ENCODE measurements at places on chromosomes 12 and 14.

DNA sequence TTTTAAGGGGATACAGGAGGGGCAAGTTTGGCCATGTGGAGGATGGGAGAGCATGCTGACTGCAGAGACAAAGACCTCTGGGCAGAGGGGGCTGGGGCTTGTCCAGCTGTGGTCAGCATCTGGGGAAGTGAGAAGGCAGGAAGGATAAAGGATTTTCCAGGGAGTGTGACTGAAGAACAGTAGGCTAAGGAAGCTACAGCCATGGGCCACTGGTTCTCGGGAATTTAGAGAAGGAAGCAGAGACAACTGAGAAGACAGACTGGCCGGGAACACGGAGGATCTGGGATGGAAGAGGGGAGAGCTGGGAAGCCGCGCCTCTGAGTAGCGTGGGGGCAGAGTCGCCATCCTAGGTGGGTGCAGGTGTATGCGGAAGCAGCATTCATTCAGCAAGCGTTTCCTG lies 7.0 kb upstream of the PGAM5 start:
- H3K27me3 ChIP-seq, result no peaks in the 10 kb centered on the region
- H3K4me3 ChIP-seq, result no peak overlapping the region
- no peak for DNase-seq
- no peaks in the 10 kb centered on the region for H3K4me1 ChIP-seq
- peak overlapping the region; percentile 30 for H3K27ac ChIP-seq

DNA sequence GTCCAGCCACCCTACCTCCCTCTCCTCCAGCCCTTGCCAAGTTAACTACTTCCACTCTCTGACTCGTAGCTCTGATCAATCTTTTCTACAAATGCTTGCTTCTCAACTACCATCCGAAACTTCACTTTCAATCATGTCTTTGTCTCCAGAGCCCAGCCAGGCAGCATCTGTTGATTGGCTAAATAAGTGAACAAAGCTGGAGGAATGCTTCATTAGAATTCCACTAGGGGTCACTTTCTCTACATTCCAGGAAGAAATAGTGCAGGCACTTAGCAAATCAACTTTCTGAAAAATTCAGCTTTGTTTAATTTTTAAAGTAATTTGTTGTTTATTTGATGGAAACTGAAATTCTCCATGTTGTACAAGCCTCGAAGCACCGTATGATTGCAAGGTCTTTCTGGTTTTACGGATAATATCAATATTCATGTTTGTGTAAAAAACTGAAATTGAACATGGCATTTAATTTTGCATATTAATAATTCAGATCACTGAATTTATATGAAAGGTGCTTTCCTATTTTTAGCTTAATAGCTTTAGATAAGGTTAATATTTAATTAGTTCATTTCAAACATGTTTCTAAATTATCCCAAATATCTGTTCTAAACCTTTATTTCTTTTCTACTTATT lies 32.4 kb upstream of the HELB start:
- peaks cover 1% of the 10 kb centered on the region for H3K27me3 ChIP-seq
- H3K4me3 ChIP-seq, result no peak overlapping the region
- H3K27ac ChIP-seq, result no peak overlapping the region
- H3K36me3 ChIP-seq, result no peaks in the 10 kb centered on the region
- H3K4me1 ChIP-seq, result peaks cover 3% of the 10 kb centered on the region

- no peaks in the 10 kb centered on the region for H3K27me3 ChIP-seq
- H3K4me1 ChIP-seq, result peaks cover 45% of the 10 kb centered on the region
- peak overlapping the region; percentile 95 for H3K4me3 ChIP-seq
- H3K27ac ChIP-seq, result peak overlapping the region; percentile 99
These were observed 6.8 kb upstream of the RNU7-1 start for GRCh38 chr12:6936636-6937480.

- no peak overlapping the region for H3K27ac ChIP-seq
- H3K4me1 ChIP-seq, result no peaks in the 10 kb centered on the region
- no peaks in the 10 kb centered on the region for H3K36me3 ChIP-seq
- no peak for DNase-seq
- no peaks in the 10 kb centered on the region for H3K27me3 ChIP-seq
These were observed 64.7 kb downstream of the AVPR1A start for GRCh38 chr12:63086149-63086915.

- H3K27ac ChIP-seq, result peak overlapping the region; percentile 6
- H3K4me3 ChIP-seq, result no peak overlapping the region
- H3K4me1 ChIP-seq, result peaks cover 43% of the 10 kb centered on the region
- H3K27me3 ChIP-seq, result no peaks in the 10 kb centered on the region
- DNase-seq, result no peak
These were observed 46.1 kb downstream of the RASSF3 start for GRCh38 chr12:64656429-64656828.

DNA sequence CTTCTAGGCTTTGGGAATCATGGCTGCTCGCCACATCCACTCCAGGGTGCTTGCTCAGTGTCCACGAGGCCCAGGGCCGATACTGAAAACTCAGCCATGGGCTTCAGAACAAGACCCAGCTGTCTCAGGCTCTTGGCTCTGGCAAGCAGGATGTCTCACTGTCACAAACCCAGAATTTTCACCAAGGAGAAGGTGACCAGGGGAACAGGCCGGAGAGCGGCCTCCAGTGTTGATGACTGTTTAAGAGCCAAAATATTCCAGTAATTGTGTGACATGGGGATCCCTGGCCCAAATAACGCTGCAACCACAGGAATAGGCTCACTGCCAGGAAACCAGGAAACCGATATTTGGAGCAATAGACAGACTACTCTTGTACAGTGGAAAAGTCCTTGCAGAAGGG lies 9.8 kb upstream of the SERPINA5 start:
- no peak overlapping the region for H3K27ac ChIP-seq
- H3K4me3 ChIP-seq, result no peak overlapping the region
- H3K36me3 ChIP-seq, result no peaks in the 10 kb centered on the region
- no peaks in the 10 kb centered on the region for H3K27me3 ChIP-seq
- DNase-seq, result no peak

DNA sequence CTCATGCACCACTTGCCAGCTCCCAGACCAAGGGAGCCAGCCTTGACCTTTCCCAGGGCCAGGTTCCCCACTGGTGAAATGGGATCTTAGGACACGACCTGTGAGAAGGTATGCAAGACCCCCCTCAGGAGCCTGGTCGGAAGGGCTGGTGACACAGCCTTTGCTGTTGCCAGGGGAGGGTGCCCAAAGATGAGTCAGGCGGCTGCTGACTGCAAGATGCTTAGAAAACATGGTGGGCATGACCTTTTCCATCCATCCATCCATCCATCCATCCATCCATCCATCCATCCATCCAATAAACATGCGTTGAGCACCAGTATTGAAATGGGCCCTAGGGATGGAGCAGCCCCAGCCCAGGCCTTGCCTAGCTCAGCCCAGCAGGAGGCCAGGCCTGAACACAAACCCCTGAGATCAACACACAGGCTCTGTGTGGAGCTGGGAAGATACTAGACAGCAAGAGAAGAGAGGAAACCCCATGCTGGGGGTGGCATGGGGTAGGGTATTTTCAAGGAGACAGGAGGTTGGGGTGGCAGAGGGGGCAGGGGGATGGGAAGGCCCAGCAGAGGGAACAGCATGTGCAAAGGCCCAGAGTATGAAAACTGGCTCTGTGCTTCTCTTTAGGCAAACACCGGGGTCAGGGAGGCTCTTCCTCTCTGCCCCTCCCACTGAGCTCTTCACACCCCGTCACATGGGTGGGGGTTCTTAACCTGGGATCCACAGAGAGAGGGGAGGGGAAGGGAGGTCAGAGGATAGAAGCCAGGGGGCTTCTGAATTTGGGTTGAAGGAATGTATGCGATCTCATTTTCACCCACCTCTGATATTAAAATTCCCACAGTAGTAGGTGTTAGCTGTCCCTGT lies 26.2 kb upstream of the YY1 start:
- H3K27ac ChIP-seq, result peak overlapping the region; percentile 88
- no peaks in the 10 kb centered on the region for H3K36me3 ChIP-seq

DNA sequence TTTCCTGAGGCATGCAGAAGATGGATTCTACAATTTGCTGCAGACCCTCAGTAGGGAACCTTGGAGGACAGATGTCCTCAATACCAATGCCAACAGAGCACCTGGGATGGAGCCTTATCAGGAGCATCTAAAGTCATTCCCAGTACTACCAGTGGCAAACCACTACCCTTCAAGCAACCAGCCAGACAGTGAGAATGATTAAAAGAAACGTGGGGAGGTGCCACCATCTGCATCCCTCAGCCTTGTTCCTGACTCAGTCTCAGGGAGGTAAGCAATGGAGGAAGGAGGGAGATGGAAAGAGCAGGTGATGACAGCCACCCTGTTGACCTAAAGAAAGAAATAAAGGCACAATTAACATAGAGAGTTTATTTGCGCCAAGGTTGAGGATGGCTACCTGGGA lies 175.2 kb upstream of the GRIN2B start:
- peaks cover 4% of the 10 kb centered on the region for H3K27me3 ChIP-seq
- H3K4me1 ChIP-seq, result no peaks in the 10 kb centered on the region
- DNase-seq, result no peak
- H3K27ac ChIP-seq, result no peak overlapping the region

DNA sequence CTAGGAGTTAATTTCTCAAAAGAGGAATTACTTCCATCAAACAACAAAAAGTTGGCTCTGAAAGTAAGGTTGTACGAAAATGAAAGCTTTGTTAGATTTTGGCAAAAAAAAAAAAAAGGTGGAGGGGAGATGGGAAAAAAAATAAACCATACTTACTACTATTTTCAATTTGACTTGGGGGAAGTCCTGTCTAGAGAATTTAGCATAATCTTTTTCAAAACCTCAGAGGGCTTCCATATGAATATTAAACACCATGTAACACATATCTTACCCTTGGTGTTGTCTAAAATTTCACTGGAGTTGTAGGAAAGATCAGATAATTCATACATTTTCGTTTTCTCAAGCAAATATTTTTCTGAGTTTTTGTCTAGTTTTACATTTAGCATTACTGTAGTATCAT lies 17.5 kb downstream of the GRIP1 start:
- no peak for DNase-seq
- peaks cover 24% of the 10 kb centered on the region for H3K27me3 ChIP-seq
- H3K36me3 ChIP-seq, result no peaks in the 10 kb centered on the region
- H3K27ac ChIP-seq, result no peak overlapping the region

- H3K27me3 ChIP-seq, result no peaks in the 10 kb centered on the region
- peak overlapping the region; percentile 84 for H3K27ac ChIP-seq
- peak; percentile 68 for DNase-seq
These were observed 7.7 kb downstream of the ENDOU start for GRCh38 chr12:47717443-47718193.

- H3K27me3 ChIP-seq, result no peaks in the 10 kb centered on the region
- H3K27ac ChIP-seq, result no peak overlapping the region
- no peak for DNase-seq
- no peak overlapping the region for H3K4me3 ChIP-seq
- H3K4me1 ChIP-seq, result peaks cover 23% of the 10 kb centered on the region
These were observed 109.1 kb downstream of the VCPKMT start for GRCh38 chr14:50007123-50007903.

GRCh38 chr14:103391048-103391447 lies 5.8 kb downstream of the MARK3 start:
- H3K4me3 ChIP-seq, result no peak overlapping the region
- H3K27ac ChIP-seq, result no peak overlapping the region
- peaks cover 6% of the 10 kb centered on the region for H3K36me3 ChIP-seq
- no peak for DNase-seq
- H3K4me1 ChIP-seq, result peaks cover 45% of the 10 kb centered on the region

- H3K4me1 ChIP-seq, result peaks cover 68% of the 10 kb centered on the region
- H3K36me3 ChIP-seq, result peaks cover 48% of the 10 kb centered on the region
- peak overlapping the region; percentile 98 for H3K4me3 ChIP-seq
- peak overlapping the region; percentile 99 for H3K27ac ChIP-seq
- peak; percentile 45 for DNase-seq
- no peaks in the 10 kb centered on the region for H3K27me3 ChIP-seq
These were observed 7.1 kb downstream of the BCL11B start for GRCh38 chr14:99264691-99265450.

GRCh38 chr12:23066095-23066494 lies 441.1 kb downstream of the ETNK1 start:
- no peak overlapping the region for H3K27ac ChIP-seq
- H3K27me3 ChIP-seq, result no peaks in the 10 kb centered on the region
- no peaks in the 10 kb centered on the region for H3K4me1 ChIP-seq

GRCh38 chr12:70948976-70949336 lies 28.4 kb upstream of the PTPRR start:
- DNase-seq, result no peak
- no peak overlapping the region for H3K27ac ChIP-seq
- no peaks in the 10 kb centered on the region for H3K4me1 ChIP-seq
- no peaks in the 10 kb centered on the region for H3K36me3 ChIP-seq
- H3K4me3 ChIP-seq, result no peak overlapping the region

DNA sequence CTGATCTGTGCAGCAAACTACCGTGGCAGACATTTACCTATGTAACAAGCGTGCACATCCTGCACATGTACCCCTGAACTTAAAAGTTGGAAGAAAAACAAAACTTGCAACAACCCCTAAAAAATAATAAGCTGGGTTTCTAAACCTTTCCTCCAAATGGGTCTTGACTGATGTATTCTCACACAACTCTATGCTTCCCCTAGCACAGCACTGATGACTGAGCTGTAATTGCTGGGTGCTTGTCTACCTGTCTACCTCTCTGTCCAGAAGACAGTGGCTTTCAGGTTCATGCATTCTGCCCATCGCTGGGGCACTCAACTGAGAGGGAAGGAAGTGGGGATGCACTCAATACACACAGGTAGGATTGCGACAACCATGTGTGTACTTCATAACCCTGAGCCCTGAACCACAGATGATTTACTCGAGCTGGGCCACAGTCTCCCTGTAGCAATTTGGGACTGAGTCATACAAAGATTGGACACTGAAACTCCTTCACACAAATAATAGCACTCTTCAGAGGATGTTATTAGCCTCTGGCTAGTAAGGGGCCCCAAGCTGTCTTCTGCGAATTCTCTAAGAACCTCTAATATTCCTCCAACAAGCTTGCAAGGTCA lies 44.8 kb upstream of the TMPO start:
- no peak overlapping the region for H3K4me3 ChIP-seq
- H3K4me1 ChIP-seq, result peaks cover 2% of the 10 kb centered on the region
- DNase-seq, result no peak
- no peak overlapping the region for H3K27ac ChIP-seq
- H3K27me3 ChIP-seq, result peaks cover 8% of the 10 kb centered on the region

DNA sequence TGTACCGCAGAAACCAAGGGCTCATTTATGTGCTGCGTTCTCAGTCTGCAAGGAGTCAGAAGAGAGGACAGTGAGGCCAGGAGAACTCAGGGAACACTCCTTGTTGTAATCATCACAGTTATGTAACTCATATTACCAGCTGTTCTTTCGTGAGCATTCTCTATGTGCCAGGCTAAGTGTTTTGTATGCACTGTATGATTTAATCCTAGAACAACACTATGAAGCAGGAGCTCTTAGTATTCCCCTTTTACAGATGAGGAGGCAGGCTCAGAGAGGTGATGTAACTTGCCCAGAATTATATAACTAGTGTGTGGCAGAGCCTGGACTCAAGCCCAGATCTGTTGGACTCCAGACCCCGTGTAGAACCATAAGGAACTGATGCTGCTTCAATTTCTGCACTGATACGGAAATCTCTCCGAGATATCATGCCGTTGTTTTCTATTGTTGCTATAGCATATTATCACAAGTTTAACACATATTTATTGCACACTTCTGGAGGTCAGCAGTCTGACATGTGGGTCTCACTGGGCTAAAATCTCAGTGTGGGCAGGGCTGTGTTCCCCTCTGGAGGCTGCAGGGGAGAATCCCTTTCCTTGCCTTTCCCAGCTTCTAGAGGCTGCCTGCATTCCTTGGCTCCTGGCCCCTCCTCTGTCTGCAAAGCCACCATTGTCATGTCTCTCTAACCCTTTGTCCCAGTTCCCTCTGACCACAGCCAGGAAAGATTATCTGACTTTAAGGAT lies 16.3 kb upstream of the CD9 start:
- no peak overlapping the region for H3K27ac ChIP-seq
- H3K36me3 ChIP-seq, result no peaks in the 10 kb centered on the region
- no peaks in the 10 kb centered on the region for H3K27me3 ChIP-seq
- no peak overlapping the region for H3K4me3 ChIP-seq
- peaks cover 1% of the 10 kb centered on the region for H3K4me1 ChIP-seq

Data from activated naive CD8-positive, alpha-beta T cell treated with anti-CD3 and anti-CD28 coated beads, Interleukin-2, amount 10 ng/mL, durations not matched to agents 7 days and 5 days (primary cell).